ENCODE measurements at places on chromosomes 11 and 22.

GRCh38 chr22:39906207-39906606, 5.3 kb downstream of the GRAP2 start:
- DNase-seq: no peak

DNA sequence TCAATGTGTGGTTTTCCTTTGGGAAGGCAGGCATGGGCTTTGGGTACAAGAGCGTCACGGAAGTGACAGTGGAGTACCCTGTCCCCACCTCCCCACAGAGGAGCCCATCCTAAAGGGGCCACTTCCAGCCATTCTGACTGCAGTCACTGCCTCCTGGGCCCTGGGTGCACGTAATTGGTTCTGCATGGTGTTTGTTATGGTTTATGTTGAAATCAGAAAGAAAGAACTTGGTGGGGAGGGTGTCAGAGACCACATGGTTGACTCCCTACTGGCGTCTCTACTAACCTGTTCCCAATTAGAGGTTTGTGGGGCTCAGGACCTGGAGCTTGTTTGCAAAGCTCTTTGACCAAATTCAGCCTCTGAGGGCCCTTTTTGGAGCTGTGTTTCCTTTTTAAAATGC, 40.8 kb downstream of the RIBC2 start:
- no peak for DNase-seq

- DNase-seq: no peak
Observed at GRCh38 chr11:134228625-134229024, 4.2 kb downstream of the VPS26B start.

- no peak for DNase-seq
Observed at GRCh38 chr22:42344361-42344905, 74.0 kb upstream of the TCF20 start.

GRCh38 chr11:119671561-119672015, 57.4 kb downstream of the NECTIN1 start:
- no peak for DNase-seq

DNA sequence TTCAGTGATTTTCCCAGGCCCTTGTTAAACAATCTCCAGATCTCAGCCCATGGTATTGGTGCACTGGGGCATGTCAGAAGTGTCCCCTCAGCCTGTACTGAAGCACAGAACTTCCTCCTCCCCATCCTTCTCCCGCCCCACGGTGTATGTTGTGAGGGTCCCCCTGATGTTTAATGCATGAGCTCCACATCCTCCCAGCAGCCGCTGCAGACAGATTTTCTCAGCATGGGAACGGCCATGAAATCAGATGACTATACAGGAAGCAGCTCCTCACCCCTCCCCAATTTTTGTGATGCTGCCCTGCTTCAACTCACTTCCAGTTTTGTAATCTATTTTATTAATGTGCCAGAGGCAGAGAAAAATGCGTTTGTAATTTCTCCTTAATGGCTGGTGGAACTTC, 406.0 kb downstream of the MIAT start:
- no peak for DNase-seq

DNA sequence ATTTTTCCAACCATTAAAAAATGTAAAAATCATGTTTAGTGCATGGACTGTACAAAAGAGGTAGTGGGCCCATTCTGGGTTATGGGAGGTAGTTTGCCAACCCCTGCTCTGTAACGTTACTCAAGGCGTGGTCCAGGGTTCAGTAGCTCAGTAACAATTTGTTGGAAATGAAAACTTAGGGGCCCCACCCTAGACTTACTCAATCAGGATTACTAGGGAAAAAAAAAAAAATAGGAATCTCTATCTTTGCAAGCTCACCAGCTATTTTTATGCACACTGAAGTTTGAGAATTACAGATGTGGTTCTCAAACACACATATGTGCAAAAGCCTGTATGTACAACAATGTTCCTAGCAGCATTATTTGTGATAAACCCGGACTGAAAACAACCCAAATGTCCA, 17.3 kb upstream of the LMO2 start:
- DNase-seq: no peak

GRCh38 chr11:116716621-116717020, 56.2 kb downstream of the BUD13 start:
- DNase-seq: no peak

DNA sequence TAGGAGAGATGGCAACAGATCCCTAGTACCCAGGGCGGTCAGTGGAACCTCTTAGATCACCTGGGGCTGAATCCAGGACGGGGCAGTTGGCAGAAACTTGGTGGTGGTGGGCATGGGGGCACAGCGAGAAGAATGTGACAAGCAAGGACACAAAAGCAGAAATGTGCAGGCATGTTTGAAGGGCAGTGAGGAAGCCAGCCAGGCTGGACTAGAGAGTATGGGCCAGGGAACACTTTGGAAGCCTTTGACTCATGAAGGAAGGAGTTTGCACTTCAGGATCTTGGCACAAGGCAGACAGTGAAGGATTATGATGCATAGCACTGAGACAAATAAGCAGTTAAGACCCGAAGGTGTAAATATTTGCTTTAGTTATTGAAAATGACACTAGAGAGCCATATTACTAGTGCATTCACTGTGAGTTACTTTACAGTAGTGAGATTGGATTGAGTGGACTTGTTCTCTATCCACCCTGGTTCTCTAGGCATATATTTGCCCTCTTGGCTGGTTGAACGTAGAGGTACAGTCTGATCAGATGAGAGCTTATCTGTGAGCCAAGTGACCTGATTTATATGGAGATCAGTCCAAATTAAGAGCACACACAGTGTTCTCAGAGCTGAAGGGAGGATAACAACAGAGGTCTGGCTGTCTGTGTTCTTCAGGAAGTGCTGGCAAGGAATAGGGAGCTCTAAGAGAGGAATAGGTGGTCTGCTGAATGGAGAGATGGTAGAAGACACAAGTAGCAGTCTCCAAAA, 210.4 kb downstream of the SNX19 start:
- no peak for DNase-seq

GRCh38 chr22:44975427-44976262, 34.2 kb downstream of the PHF21B start:
- DNase-seq: peak; percentile 54

DNA sequence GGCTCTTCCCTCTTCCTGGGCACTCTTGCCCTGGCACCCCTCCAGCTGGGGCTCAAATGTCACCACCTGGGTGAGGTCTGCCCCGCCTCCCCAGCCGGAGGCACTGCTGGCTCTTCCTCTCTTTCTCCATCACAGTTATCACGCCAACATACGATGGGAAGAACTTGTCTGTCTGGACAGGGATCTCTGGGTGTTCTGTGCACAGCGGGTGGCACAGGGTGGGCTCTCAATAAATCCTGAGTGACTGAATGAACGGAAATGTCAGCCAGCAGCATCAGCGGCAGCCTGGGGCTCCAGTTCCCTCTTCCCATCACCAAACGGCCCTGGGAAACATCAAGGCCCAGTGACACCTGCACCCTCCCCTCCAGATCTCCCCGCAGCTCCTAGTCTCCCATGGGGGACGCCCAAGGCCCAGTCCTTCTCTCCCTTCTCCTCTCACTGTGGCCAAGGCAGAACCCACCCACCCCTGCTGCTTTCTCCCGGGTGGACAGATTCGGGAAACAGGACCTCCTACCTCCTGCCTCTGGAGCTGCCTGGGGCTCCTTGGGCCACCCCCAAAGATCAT, 440 bp upstream of the SLC25A45 start:
- DNase-seq: no peak

DNA sequence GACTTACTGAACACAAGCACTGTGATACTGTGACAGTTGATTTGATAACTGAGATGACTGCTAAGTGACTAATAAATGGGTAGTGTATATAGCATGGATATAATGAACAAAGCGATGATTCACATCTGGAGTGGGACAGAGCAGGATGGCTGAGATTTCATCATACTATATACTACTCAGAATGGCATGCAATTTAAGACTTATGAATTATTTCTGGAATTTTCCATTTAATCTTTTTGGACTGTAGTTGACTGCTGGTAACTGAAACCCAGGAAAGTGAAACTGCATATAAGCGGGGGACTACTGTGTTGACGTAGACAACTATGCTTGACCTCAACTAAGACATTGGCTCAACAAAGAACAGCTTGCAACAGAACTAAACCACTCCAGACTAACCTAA, 20.0 kb upstream of the NUCB2 start:
- DNase-seq: no peak

DNA sequence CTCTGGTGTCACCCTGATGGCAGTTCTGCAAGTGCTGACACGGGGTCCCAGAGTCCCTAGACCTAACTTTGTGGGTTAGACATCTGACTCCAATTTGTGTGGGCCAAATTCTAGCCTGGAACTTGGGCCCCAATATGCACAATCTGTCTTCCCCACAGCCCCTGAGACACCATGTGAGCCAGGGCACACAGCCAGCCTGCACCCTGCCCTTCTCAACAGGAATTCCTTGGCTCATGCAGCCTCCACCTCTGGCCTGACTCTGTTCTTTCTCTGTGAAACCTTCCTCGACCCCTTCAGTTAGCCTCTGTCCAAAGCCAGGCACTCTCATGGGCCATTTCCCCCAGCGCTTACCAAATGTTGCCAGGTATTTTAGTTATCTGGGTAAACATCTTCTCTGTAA, 59.1 kb upstream of the POU2AF1 start:
- no peak for DNase-seq

DNA sequence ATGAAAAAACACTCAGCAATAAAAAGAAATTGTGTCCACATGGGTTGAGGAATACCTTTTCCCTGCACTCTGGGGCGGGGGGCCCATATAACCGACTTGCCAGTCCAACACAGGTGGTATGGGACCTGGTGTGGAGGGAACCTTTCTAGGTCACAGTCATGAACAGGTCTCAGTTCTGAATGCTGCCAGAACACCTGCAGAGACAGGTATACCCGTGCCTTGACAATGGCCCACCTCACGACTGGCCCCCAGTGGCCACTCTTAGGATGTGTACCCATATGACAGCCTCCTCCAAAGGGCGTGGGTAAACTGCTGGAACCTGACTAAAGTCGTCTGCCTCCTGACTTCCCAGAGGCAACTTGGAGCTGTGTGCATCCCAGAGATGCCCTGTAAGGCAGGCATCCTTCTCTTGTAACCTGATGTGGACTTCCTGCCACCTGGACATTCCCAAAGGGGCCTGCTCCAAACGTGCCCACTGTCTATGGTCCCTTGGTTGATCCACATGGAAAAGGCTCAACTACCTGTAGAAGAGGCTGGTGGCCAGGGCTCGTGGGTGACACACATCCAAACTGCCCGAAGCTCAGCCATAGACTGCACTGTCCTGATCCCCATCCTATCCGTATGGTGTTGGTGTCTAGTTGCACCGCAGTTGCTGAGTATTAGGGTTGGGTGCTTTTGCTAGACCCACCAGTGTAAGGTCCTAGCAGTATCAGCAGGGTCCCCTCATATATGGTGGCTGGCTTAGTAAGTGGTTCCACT, 859.3 kb downstream of the BRD1 start:
- DNase-seq: no peak

- DNase-seq: no peak
Observed at GRCh38 chr11:131685906-131686305, 315.5 kb downstream of the NTM start.

DNA sequence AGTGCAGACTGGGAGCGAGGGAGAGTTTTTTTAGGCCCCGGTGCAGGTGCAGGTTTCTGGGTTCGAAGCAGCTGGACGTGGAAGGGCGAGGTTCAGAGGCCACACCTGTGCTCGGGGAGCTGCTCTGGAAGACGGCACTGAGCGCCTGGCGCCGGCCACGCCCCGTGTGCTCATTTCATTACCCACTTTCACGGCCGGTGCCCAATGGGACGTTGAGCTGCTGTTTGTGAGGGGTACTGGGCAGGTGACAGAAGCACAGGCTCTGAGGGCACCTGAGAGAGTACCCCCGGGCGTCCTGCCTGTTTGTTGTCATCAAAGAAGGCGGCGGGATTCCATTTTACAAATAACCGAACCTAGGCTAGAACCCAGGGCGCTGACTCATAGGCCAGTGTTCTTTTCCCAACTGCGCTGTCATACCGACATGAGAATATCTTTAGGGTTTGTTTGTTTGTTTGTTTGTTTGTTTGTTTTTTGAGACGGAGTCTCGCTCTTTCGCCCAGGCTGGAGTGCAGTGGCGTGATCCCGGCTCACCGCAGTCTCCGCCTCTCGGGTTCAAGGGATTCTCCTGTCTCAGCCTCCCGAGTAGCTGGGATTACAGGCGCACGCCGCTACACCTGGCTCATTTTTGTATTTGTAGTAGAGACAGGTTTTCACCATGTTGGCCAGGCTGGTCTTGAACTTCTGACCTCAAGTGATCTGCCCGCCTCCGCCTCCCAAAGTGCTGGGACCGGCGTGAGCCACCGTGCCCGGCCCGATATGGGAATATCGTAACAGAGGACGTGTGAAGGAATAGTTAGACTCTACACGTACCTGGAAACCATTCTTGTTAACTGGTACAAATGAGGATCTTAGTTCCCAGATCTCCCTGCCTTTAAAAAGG, 16.6 kb upstream of the SPTBN2 start:
- no peak for DNase-seq

DNA sequence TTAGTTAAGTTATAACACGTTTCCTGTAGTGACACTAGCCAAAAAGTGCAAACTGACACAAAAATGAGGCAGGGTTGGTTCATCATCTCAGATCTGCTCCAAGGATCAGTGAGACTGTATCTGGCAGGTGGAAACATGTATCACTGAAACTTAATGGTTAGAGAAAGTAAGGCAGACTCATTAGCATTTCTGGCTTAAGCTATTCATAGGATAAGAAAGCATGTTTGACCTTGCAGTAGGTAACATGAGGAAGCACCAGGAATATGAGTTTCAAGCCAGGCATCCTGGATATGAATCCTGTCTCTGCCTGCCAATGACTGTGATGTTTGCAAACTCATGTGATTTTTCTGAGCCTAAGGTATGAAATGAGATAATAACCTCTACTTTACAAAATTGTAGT, 732.1 kb downstream of the NELL1 start:
- no peak for DNase-seq

Data from NK-92 treated with Interleukin-12 subunit alpha and Interleukin-12 subunit beta, amount 100 ng/mL, for 24 hours (cell line).